ENCODE measurements at places on chromosomes 6 and 20. TPM values are rescaled to one million over a fixed set of nuclear protein-coding genes. Genes with fewer than 3 reads are reported as not detected.

Gene RFX6
- not detected for total RNA-seq

Gene WFDC12
- total RNA-seq: not detected

Gene CALHM6
- total RNA-seq: 8.0 TPM

Gene SYCP2L
- not detected for total RNA-seq

Gene TREM1
- not detected for total RNA-seq

Gene FANCE
- total RNA-seq: 10.4 TPM

Gene NUP43
- total RNA-seq: 73.2 TPM

Gene PET117
- total RNA-seq: 14.6 TPM

Gene ESR1
- total RNA-seq: 4.9 TPM

Gene GPR6
- not detected for total RNA-seq

Gene MAP3K5
- 33.0 TPM for total RNA-seq

Gene SIRPA
- total RNA-seq: 1.0 TPM

Gene SLC17A4
- total RNA-seq: not detected

Gene AHI1
- total RNA-seq: 16.4 TPM

Gene PLCB4
- total RNA-seq: not detected

Gene C2
- 0.92 TPM for total RNA-seq

Gene BPIFA1
- total RNA-seq: not detected

Gene MMS22L
- total RNA-seq: 30.8 TPM

Gene KIFC1
- total RNA-seq: 115 TPM

Gene RSPO3
- total RNA-seq: not detected

Gene CENPB
- 118 TPM for total RNA-seq

Gene ZFP57
- 5.2 TPM for total RNA-seq

Gene PRRT1
- 0.33 TPM for total RNA-seq

Gene MAS1
- 0.02 TPM for total RNA-seq

Gene IL17A
- total RNA-seq: 0.22 TPM

Gene PREX1
- total RNA-seq: 167 TPM

Gene RALGAPA2
- 39.2 TPM for total RNA-seq

Gene TRDN
- total RNA-seq: not detected

Gene PSORS1C1
- total RNA-seq: not detected

Gene SLC52A3
- not detected for total RNA-seq

Gene OPRM1
- not detected for total RNA-seq

Gene SCRT2
- total RNA-seq: not detected

Gene PLA2G7
- total RNA-seq: not detected

Gene RAD21L1
- total RNA-seq: not detected

Gene SLC22A16
- not detected for total RNA-seq

Gene C6orf141
- total RNA-seq: not detected

Data from natural killer cell treated with Interleukin-12 subunit alpha and Interleukin-12 subunit beta and Interleukin-15 and Interleukin-18, amount 100 ng/mL, for 72 hours (primary cell).